Stomach (tissue), 19 donors: ENCODE measurements at places on chromosomes 5 and 9. TPM values are rescaled to one million over a fixed set of nuclear protein-coding genes. Genes with fewer than 3 reads are reported as not detected.

DNA sequence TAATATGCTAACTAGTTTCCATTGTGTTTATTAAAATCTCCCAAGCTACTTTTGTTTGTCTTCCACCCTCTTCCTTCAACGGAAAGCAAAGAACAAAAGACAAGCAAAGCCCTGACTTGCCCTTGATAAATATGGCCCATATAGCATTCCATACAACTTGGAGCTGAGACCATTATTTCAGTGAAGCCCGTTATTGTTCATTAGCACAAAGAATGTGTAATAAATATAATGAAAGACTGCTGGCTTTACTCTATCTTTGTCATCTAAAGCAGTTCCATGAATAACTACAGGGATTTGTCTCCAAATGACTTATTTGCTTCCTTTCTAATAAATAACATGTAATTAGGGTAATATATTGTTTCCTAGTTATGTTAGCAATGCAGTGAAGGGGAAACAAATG lies 270.7 kb upstream of the TLE4 start:
- no peak for DNase-seq

DNA sequence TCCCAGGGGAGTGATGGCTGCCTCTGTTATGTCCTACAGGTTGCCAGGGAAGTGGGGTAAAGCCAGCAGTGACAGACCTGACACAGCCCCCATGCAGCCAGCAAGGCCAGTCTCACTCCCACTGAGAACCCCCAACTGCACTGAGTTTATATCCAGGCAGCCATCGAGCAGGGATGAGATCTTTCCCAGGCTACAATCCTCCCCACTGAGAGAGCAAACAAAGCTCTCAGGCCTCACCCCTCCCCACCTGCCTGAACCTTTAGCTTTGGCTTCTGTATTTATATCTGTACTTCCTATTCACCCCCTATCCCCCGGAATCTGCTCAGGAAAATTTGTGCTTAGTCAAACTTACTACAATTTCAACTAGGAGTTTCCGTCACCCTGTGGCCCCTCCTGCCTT lies 284.1 kb downstream of the FAM170A start:
- DNase-seq, result no peak

DNA sequence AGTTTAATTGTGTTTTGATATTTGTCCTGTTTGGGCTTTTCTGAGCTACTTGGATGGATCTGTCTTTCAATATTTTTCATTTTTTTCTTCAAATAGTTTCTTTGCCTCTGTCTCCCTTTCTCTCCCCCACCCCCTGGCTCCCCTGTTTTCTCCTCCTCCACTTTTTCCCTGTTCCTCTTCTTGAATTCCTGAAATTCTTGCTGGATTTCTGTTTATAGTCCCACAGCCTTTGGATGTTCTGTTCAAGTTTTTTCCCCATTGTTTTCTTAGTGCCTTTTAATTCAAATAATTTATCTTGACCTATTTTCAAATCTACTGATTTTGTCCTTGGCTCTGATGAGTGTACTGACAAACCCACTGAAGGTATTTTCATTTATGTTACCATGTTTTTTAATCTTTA lies 113.0 kb downstream of the VPS13A start:
- no peak for DNase-seq

The SV2C gene
- total RNA-seq, result not detected

The LOX gene
- total RNA-seq, result 10.3 TPM
